ENCODE measurements at places on chromosomes 3 and 15.

DNA sequence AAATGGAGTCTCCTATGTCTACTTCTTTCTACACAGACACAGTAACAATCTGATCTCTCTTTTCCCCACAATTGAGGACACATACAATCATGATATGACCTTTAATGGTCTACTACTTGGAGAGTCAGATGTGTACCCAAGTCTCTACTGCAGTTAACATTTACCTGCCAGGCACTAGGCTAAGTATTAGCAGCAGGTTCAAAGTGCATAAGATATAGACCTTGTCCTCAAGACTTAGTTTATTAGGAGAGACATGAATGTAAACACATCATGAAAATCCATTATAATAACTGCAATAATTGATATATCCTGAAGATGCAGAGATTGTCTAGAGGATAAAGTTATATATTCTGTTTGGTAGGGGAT is 3.1 kb downstream of the SLC35A5 start:
- no peak for DNase-seq

- no peak for DNase-seq
Measured at GRCh38 chr3:196966526-196967401, 1.9 kb downstream of the PIGZ start.

DNA sequence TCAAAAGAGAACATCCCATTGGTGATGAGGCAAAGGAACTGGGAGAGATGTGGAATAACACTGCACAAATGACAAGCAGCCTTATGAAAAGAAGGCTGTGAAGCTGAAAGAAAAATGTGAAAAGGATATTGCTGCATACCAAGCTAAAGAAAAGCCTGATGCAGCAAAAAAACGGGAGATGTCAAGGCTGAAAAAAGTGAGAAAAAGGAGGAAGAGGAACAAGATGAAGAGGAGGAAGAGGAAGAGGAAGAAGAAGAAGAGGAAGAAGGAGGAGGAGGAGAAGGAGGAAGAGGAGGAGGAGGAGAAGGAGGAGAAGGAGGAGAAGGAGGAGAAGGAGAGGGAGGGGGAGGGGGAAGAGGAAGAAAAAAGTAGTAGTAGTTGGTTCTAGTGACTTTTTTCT is 41.8 kb upstream of the TEX9 start:
- DNase-seq: no peak

DNA sequence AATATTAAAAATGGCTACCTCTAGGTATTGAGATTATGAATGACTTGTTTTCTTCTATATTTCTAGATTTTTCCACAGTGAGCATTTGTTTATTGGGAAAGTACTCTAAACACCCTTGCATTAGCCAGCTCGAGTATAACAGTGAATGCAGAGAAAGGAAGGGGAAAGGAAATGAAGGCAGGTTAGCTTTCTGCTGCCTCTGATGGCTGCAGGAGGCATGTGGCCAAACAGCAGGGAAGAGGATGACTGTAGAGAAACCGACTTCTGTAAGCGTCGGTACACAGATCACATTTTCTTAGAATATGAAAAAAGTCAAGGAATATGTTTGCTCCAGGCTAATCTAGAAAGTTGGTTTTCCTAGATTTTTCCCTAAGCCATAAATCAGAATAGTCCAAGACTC is 19.8 kb downstream of the GNB5 start:
- DNase-seq: no peak

DNA sequence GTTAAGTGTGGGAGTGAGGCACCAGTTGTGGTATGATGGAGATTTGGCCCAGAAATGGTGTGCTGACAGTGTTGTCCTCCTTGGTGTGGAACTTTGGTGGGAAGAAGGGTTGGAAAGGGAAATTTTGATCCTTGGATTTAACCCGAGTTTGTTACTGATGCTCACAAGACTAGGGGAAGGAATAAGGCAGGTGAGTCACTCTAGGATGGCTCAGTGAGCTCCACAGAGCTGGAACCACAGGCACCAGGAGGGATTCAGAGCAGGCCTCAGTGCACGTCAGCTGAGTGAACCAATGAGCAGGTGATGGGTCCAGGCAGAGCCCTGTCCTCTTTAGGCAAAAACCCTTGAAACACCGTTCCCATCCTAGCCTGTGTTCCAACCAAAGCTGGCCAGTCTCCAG is 11.4 kb downstream of the CHRD start:
- no peak for DNase-seq

Measured in Caco-2 (cell line).